ENCODE measurements at places on chromosomes 6 and 20. TPM values are rescaled to one million over a fixed set of nuclear protein-coding genes. Genes with fewer than 3 reads are reported as not detected.

The C6orf141 gene
- not detected for polyA plus RNA-seq

DNA sequence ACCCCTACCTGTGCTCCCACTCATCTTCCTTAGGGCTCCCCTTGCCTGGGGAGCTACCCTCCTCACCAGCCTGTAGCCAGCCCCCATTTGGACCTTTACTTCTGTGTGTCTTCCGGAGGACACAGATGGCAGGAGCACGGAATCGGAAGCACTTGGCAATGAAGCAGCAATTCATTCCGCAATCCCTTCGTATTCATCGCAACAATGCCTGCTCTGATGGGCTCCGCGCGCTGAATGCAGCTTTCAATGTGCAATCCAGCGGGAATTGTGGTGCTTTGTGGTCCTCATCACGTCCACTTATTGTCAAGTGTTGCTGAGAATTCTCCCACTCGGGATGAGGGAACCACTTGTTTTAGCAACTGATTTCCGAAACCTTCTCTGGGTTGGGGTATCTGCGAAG, 336.0 kb downstream of the DHX35 start:
- H3K27me3 ChIP-seq: peaks cover 5% of the 10 kb centered on the region
- H3K27ac ChIP-seq: no peak overlapping the region
- H3K4me1 ChIP-seq: no peaks in the 10 kb centered on the region
- H3K36me3 ChIP-seq: no peaks in the 10 kb centered on the region
- no peak for DNase-seq
- H3K4me3 ChIP-seq: no peak overlapping the region

GRCh38 chr6:74598462-74599393, 607.1 kb downstream of the COL12A1 start:
- DNase-seq: no peak
- H3K4me3 ChIP-seq: no peak overlapping the region
- H3K27ac ChIP-seq: no peak overlapping the region
- H3K36me3 ChIP-seq: no peaks in the 10 kb centered on the region
- no peaks in the 10 kb centered on the region for H3K4me1 ChIP-seq

GRCh38 chr6:43013097-43013842, 476 bp downstream of the MEA1 start:
- H3K4me3 ChIP-seq: peak overlapping the region; percentile 91
- no peaks in the 10 kb centered on the region for H3K36me3 ChIP-seq

The PDE10A gene
- not detected for polyA plus RNA-seq
